OCI-M1 (cell line): ENCODE measurements at places on chromosomes 16 and 17.

DNA sequence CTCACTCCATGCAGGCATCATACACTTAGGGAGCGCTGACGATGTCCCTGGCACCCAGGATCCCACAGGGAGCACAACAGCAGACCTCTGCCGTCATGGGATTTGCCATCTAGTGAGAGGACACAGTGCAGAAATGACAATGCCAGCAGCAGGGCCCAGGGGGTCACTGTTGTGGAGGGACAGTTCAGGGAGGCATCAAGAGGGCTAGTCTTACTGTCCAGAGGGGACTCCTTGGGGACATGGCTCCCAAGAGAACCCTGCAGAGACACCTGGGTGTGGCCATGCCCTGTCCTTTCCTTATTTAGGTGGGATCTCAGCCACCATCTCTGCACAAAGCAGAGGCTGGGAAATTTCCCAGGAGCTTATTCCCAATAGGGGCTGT is 73.7 kb downstream of the CRISPLD2 start:
- DNase-seq = no peak

DNA sequence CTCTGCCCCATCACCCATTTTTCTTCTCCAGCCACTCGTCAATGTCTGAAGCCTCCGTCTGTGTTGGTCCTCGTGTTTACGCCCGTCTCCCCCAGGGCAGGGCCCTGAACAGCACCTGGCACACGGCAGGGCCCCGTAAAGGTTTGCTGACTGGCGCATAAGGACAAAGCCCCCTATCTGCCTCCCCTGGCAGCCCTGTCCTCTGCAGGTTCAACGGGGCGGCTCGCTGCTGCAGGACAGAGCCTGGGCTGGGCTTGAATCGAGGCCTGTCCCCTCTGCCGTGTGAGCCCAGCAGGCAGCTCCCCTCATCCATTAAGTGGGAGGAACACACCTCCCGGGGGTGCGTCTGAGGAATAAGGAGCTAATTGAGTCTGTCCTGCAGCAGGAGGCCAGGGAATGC is 46.1 kb upstream of the PABPN1L start:
- DNase-seq = no peak

- no peak for DNase-seq
Observed at GRCh38 chr17:72661116-72661944, 431.2 kb downstream of the SLC39A11 start.

GRCh38 chr16:69706256-69706974 is 19.9 kb downstream of the NQO1 start:
- peak; percentile 44 for DNase-seq

DNA sequence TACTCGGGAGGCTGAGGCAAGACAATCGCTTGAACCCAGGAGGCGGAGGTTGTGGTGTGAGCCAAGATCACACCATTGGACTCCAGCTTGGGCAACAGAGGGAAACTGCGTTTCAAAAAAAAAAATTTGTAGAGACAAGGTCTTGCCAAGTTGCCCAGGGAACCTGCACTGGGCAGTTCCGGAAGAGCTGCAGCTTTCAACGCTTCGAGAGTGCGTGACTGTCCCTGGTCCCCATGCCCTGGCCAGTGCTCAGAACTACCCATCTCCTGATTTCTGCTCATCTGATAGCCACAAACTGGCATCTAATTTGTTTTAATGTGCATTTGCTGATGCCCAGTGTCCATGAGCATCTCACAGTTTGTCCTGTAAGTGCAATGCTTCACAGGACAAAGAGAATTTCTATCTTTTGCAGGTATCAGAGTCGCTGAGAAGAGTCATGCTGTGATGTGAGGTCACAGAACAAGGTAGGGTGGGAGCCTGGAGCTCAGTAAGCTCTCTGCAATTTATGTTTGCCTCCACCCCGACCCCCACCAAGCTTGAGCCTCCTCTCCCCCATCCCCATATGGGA is 3.9 kb downstream of the ACTG1 start:
- DNase-seq = peak; percentile 47

GRCh38 chr16:57231821-57232350 is 13.2 kb upstream of the ARL2BP start:
- no peak for DNase-seq

DNA sequence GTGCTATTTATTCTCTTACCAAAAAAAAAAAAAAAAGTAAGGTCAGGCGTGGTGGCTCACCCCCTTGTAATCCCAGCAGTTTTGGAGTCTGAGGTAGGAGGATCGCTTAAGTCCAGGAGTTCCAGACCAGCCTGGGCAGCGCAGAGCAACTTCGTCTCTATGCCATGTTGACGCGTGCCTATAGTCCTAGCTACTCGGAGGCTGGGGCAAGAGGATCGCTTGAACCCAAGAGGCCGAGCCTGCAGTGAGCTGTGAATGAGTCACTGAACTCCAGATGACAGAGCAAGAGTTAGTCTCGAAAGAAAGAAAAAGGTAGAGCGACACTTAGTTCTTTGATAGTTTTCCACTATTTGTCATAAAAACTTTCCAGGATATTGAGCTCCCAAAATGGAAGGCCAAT is 1.4 kb upstream of the TENT4B start:
- no peak for DNase-seq

DNA sequence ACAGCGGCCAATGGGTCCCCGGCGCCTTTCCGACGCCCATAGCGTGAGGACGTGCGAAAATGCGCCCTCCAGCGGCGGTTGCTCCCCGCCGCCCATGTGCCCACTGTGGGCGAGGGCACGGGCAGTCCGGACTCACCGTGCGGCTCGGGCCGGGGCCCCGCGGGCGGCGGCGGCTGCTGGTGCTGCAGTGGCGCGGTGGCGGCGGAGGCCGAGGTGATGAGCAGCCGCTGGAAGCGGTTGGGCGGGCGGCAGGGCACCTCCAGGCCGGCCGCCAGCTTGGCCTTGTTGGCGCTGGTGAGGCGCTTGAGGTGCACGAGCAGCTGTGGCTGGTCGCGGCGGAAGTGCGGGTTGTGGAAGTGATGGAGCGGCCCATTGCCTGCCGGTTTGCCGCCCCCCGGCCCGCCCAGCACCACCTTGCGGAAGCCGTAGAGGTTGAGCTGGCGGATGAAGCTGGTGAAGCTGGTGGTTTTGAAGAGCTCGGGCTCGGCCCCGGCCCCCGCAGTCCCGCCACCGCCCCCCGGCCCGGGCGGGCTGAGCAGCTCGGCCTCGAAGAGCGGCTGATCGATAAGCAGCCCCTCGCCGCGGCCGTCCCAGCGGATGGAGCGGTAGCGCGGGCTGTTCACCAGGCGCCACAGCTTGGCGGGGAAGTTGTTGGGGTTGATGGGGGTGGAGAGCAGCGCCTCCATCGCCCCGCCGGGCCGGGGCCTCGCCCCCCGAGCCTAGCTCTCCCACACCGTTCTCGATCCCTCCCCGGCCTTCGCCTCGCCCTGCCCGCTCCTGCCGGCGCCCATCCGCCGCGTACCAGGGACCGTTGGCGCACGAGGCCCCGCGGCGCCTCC is at the start of gene HSF5:
Gene HSF5 (minus strand): TSS at position 820 of the 839 bp plus-strand sequence. CDS start 134 bp downstream, at position 686.
- no peak for DNase-seq

- DNase-seq = no peak
Observed at GRCh38 chr17:17787568-17787967, 49.2 kb downstream of the SREBF1 start.

- no peak for DNase-seq
Observed at GRCh38 chr16:22023505-22023904, 15.6 kb downstream of the MOSMO start.

DNA sequence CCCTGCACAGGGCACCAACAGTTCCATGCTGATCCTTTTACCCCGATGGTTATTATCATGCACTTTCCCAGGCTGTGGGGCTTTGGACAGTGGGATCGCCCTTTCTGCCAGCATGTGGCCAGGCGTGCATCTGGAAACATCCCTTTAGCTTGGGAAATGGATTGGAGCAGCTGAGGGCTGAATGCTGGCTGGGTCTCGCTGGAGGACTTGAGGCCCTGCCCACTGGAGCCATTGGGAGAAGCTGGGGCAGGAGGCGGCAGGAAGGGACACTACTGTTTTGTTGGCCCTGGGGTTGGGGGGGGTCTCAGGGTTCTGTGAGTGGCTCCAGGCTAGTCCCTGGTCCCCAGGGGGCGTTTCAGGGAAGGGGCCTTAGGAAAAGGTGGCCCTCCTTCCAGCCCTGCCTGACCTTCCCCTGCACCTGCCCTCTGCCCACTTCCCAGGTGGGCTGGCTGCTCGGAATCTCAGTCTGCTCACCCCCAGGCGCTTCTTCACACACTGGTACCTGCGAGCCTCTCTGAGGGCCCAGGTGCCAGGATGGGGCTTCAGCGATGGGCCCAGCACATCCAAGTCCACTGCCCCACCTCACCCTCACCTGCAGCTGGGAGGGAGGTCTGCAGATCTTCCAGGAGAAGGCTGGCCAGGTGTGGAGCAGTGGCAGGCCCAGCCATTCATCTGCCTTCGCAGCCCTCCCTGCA is 1.6 kb upstream of the ADGRG3 start:
- no peak for DNase-seq

DNA sequence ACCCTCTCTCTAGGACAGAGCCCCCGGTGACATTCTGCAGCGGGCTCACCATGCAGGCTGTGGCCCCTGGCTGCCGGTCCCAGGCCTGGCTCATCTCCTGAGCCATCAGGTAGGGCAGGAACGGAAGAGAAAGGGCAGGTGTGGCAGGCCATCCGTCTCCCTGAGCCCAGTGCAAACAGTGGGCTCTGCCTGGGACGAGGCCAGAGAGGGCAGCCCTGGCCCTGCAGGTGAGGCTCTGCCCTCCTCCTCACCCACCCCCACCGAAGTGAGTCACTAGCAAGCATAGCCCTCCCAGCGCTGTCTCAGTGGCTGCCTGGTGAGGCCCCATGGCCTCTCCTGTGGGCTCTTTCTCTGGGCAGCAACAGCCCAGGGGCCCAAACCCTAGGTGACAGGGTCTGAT is 14.5 kb downstream of the OTOP3 start:
- DNase-seq = no peak

DNA sequence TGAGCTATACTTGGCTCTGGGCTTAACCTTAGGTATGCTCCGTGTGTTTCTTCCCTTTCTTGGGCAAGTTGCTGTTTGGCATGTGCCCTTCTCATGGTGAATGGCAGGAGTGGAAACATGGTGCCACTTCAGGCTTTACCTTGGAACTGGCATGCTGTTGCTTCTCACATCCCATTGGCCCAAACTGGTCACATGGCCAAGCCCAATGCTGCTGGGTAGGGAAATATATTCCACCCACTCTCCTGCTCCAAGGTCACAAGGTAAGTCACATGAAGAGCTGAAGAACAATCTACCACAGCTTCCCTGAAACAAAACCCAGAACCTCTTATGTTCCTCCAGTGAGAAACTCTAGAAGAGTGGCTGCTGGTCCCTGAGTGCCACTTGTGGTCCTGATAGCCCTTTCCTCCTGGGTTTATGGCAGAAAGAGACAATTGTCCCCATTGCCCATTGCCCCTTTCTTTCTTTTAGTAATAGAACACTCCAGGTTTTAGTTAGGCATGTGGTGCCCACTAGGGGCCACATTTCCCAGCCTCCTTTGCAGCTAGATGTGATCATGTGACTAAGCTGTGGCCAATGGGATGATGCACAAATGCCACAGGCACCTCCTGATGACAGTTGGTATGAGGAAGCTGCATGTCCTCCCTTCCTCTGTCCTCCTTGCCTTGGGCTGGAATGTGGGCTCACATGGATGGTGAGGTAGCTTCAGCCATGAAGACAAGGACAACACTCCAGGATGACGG is 50.3 kb downstream of the MEOX1 start:
- DNase-seq = peak; percentile 42

- peak; percentile 55 for DNase-seq
Observed at GRCh38 chr16:66900721-66901441, 17.8 kb downstream of the CDH16 start.

- peak; percentile 62 for DNase-seq
Observed at GRCh38 chr16:637081-638018, 1.2 kb upstream of the METTL26 start.

- no peak for DNase-seq
Observed at GRCh38 chr17:9024497-9024896, 3.2 kb downstream of the NTN1 start.

- no peak for DNase-seq
Observed at GRCh38 chr16:86541560-86541959, 13.5 kb downstream of the MTHFSD start.

DNA sequence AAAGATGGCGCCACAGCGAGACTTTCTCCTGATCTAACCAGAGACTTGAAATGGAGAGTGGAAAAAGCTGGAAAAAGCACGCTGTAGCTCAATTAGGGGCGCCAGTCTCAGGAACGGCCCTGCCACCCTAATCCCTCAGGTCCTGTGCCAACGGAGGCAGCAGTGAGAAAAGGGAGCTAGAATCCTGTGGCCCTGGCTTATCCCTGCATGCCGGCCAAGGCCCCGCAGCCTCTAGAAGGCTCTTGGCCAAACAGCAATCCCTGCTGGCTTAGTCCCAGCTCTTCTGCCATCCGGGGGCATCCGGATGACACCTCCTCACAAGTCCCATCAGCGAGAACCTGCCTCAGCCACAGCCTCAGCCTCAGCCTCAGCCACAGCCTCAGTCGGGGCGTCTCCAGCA is 69.8 kb downstream of the MRM3 start:
- DNase-seq = no peak

- peak; percentile 47 for DNase-seq
Observed at GRCh38 chr16:80527297-80527696, 13.5 kb upstream of the DYNLRB2 start.

DNA sequence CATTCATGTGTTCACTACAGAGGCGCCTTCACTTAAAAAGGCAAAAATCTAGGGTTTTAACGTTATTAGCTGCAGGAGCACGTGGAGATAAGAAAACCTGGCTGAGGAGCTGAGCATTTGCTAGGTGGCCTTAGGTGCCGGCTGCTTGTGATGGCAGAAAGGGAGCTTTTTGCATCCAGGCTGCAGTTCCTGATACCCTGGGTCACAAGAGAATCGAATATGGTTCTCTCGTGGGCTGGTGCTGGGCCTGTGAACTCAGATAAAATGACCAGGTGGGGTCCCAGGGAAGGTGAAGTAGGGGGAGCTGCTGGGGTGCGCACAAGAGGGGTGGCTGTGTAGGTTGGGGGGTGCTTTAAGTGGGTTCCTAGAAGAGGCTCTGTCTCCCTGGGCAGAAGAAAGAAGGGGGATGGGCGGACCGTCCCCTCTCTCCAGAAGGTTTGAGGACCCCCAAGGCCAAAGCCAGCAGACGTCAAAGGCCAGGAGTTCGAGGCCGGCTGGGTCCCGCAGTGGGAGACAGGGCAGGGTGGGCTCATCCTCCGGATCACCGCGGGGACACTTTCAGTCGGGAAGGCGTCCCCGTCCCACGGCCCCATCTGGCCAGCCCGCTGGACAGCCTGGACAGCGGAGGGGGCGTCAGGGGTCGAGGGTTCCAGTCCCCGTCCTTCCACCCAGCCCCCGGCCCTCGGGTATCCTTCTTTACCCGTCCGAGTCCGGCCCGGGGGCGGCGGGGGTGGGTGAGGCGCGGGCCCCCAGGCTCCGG is 740 bp upstream of the CMIP start:
- DNase-seq = no peak

DNA sequence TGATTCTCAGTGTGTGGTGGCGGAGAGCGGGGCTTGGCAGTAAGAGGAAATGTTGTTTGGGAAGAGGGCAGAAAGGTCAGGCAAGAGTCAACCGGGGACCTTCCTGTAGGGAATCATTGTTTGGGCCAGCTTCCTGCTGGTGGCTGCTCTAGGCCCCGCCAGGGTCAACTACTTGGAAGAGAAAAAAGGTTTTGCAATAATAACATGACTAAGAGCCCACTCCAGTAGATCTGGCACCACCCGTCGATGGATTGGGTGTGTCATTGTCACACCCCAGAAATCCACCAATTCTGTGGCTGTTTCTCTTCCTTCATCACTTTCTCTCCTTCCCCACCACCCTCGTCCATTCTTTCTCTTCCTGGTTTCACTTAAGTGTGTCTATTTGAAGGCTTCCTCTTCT is 4.2 kb upstream of the KRT24 start:
- DNase-seq = no peak
